GM03348 (cell line): ENCODE measurements at places on chromosomes 1 and 21.
A peak's percentile ranks its signal among the peaks of the same experiment; 100 is the strongest.

DNA sequence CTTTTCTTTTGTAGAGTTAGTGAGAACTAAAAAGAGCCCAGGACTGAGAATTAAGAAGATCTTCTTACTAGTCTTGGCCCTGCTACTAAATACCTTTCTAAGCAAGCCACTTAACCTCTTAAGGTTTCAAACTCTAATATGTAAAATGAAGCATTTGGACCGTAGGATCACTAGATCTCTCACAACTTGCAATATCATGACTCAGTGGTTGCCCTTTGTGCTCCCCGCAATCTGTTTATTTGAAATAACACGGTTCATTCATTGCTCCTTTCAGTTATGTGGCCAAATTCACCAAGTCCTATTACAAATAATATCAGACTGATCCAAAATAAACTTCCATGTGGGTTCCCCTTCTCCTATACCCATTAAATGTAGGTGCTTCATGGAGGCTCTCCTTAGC is 10.8 kb downstream of the PALMD start:
- DNase-seq: no peak

DNA sequence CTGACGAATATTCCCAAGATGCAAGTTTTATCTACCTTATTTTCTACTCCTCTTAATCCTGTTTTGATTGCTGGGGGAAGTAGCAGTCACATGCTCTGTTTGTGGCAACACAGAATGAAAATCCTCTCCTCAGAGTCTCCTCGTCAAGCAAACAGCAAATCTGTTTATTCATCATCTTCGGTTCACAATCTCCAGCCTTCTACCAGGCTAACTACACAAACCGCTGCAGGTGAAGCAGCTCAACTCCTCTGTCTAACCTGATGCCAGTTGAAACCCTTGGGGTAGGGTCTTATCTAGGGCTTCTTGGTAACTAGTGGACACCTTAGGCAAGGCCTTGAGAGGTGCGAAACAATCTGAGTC is 91.0 kb downstream of the SIPA1L2 start:
- no peak for DNase-seq

DNA sequence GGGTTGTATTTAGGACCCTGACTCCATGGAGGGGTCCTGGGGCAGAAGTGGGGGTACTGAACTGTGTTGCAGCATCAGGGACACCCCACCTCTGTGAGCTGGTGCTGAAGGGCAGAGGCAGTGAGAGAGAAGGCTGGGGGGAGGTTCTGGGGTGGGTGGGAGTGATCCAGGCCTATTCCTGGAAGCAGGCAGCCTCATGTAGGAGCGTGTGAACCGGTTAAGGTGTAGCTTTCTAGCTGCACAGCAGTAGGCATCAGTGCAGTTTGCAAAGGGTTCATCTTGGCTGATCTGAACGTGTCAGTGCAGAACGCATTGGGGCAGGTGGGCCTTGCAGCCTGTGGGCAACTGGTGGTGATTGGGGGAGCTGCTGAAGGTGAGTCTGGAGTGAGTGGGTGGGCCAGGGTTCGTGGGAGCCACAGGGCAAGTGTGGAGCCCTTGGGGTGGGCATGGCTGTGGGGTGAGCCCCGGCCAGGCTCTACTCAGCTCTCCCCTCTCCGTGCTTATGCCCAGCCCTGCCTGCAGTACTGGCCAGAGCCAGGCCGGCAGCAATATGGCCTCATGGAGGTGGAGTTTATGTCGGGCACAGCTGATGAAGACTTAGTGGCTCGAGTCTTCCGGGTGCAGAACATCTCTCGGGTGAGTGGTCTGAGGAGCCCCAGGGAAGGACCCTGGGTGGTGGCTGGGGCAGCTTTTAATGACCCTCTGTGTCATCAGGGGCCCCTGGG is 86.7 kb downstream of the PTPRU start:
- no peak for DNase-seq

DNA sequence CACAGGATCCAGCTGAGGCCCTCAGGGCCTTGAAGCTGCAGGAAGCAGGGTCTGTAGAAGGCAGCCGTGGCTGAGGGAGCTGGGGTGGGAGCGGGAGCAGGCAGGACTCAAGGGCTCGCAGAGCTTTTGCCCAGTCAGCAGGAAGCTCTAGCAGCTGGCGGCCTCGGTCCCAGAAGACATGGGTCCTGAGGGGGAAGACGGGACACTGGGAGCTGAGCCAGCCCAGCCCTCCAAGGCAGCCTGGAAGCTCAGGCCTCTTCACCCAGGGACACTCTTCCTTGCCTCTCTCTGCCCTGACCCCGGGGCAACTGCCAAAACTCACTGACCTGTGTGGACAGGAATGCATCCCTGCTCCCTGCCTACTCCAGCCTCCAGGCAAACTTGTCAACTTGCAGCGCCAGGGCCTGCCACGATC is 8.9 kb downstream of the ADGRB2 start:
- peak; percentile 33 for DNase-seq

GRCh38 chr1:198627436-198628066 is 11.3 kb upstream of the PTPRC start:
- DNase-seq: no peak

DNA sequence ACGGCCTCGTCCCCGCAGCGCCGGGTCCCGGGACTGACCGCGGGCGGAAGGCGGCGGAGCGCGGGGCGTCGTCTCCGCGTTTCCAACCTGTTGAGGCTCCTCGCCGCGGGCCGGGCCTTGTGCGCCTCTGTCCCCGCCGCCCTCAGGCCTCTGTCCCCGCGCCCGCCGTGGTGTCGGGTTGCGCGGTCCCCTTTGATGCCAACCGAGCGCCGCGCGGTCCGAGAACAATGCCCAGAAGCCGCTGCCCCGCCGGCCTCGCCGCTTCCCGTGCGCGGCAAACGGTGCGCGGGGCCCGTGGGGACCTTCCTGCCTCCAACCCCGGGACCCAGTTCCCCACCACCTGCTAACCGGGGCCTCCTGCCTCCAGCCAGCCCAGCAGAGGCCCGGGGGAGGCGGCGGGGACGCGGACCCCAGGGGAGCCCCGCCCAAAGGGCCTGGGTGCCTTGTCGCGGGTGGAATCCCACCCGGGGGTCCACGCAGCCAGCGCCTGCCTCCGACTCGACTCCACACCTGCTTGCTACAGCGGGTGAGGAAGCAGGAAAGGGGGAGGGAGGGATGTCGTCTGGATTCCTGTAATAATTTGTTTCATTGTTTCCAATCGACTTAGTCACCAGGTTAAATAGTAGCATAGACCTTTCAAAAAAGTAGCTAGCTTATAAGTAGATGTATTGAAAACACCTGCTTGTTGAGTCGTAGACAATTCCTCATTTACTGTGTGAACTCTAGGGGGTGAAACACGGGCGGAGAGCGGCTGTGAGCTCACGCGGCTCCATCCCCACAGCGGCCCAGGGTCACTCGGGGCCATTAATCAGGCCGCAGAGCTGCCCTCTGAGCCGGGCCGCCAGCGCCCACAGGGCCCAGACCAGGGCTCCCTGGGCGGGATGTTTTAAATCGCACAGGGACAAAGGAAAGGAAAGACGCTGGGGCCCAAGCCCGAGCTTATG is 1.1 kb downstream of the COL18A1 start:
- DNase-seq: no peak

- DNase-seq: no peak
Observed at GRCh38 chr1:183467687-183468086, 4.6 kb upstream of the SMG7 start.

DNA sequence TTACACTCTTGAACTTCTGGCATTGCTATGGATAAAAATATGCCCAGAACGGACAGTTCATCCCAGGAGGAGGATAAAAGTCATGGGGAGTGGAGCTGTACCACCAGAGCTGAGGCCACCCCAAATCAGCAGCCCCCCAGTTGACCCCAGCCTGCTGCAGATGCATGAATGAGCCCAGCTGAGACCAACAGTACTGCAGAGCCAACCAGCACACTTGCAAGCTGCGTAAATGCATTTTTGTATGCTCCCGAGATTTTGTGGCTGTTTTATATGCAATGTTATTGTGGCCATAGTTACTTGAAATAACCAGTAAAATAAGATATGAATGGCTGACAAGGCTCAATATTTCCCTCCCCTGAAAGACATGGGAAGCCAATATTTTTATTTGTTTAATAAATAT is 264.6 kb downstream of the DUSP10 start:
- DNase-seq: no peak

DNA sequence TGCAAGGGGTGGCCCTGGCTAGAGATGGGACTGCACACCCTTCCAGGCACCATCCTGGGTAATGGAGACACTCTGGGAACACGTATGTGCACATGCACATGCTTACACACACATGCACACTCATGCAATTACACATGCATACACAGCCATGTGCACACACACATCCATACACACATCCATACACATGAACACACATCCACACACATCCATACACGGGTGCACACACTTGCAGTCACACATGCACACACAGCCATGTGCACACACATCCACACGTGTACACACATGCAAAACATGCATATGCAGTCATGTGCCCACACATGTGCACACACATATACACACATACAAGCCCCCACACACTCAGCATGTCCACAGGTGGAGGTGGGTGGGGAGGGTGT is 22.3 kb upstream of the POFUT2 start:
- DNase-seq: no peak

- no peak for DNase-seq
Observed at GRCh38 chr1:9900142-9901043, 9.7 kb downstream of the CTNNBIP1 start.

- DNase-seq: peak; percentile 44
Observed at GRCh38 chr1:38003261-38004250, 1.8 kb downstream of the FHL3 start.

GRCh38 chr1:14514739-14515138 is 83.7 kb upstream of the KAZN start:
- DNase-seq: no peak

GRCh38 chr1:192529811-192530210 is 45.8 kb upstream of the RGS1 start:
- DNase-seq: no peak

DNA sequence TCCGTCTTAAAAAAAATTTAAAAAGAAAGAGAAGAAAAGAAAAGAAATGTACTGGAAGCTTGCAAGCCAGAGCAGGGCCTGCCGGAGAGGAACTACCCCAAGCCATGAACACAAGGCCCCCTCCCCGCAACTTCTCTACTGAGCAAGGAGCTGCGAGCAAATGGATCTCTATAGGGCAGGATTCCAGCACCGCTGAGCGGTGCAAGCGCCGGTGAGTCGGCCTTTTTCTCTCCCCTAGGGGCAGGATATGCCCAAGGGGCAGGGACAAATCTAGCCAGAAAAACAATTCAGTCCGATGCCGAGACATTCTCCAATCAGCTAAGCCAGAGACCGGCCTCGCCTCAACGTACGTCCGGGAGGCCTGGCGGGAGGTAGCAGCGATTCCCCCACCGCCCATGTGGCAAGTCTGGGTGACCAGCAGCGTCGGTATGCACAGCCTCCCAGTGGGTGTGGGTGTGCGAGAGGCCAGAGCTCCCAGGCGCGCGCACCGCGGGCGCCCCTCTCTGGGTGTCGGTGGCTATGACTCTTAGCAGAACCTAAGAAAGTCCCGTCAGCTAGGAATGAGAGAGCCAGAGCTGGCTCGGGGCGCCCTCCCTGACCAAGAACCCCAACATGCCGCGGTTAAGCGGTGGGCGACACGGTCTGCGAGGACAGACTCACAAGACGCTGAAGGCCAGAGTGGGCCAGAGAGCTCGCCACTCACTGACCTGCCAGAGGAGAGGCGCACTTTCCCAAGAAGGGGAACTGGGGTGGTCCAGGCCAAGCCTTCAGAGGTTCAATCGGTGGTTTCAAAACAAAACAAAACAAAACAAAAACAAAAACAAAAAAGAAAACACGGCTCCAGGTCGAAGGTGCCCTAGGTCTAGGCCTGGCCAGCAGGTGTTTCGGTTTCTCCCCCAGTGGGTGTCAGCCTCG is 1.9 kb downstream of the CSMD2 start:
- DNase-seq: peak; percentile 98

DNA sequence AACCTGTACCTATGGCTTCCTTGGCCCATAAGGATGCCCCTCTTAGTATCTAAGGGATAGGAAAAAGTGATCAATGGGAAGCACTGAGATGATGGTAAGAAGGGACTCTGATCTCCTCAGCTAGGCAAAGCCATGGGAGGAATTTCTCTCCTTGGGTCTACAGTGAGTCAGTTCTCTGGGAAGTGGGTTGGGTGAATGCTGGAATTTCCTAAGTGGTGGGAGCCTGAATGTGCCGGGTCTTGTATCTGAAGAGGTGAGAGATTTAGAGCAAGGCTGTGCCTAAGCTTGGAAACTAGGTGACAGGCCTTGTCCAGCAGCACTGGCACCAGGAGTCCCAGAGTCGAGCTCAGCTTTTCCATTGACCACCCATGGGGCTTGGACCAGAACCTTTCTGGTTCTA is 96.3 kb upstream of the SLC2A1 start:
- DNase-seq: no peak

DNA sequence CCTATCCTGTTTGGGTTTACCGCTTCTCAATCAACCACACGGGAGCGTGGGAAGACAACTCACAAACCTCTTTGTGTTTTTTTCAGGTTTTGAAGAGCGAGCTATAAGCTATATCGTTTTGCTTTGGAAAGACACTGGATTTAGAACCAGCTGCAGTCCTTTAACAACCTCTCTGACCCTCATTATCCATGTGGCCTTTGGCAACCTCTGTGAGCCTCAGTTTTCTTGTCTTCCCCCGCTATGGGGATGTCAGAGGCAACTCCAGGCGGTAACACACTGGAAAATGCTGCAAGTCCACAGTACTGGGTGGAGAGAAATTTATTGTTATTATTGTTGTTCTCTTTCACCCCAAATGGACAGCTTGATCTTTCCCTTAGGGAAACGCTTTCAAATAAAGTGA is 100.0 kb downstream of the ETS2 start:
- no peak for DNase-seq
